Stomach (tissue), 19 donors: ENCODE measurements at places on chromosomes 4 and X.

DNA sequence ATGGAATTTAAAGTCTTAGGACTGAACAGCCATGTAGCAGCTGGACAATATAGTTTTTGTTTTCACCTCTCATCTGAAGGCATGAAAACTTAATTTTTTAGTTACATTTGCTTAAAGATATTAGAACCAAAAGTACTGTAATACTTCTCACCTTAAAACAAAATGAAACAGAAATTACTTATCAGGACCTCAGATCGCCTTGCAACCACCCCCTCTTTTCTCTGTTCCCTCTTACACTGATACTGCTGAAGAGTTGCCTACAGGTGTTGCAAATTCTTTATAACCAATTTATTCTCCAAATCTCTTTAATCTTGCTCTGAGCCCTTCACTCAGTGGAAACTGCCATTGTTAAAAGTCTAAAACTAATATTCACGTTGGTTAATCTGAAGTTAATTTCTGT, 145.0 kb downstream of the SPCS3 start:
- H3K27me3 ChIP-seq: no peaks in the 10 kb centered on the region
- H3K36me3 ChIP-seq: no peaks in the 10 kb centered on the region
- H3K4me1 ChIP-seq: no peaks in the 10 kb centered on the region
- no peak overlapping the region for H3K4me3 ChIP-seq
- no peak overlapping the region for H3K27ac ChIP-seq

DNA sequence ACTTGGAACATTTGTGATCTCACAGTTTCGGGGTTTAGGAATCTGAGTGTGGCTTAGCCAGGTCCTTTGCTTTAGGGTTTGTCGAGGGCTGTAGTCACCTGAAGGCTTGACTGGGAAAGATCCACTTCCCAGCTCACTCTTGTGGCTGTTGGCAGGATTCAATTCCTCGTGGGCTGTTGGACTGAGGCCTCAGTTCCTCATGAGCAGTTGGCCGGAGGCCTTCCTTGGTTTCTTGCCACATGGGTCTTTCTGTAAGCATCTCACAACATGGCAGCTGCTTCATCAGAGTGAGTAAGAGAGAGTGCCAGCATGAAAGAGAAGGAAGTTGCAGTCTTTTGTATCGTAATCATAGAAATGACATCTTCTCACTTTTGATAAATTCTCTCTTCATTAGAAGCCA, 11.1 kb downstream of the TXLNG start:
- H3K27me3 ChIP-seq: no peaks in the 10 kb centered on the region
- H3K36me3 ChIP-seq: peaks cover 8% of the 10 kb centered on the region
- no peak overlapping the region for H3K27ac ChIP-seq
- H3K4me3 ChIP-seq: no peak overlapping the region
- DNase-seq: no peak

DNA sequence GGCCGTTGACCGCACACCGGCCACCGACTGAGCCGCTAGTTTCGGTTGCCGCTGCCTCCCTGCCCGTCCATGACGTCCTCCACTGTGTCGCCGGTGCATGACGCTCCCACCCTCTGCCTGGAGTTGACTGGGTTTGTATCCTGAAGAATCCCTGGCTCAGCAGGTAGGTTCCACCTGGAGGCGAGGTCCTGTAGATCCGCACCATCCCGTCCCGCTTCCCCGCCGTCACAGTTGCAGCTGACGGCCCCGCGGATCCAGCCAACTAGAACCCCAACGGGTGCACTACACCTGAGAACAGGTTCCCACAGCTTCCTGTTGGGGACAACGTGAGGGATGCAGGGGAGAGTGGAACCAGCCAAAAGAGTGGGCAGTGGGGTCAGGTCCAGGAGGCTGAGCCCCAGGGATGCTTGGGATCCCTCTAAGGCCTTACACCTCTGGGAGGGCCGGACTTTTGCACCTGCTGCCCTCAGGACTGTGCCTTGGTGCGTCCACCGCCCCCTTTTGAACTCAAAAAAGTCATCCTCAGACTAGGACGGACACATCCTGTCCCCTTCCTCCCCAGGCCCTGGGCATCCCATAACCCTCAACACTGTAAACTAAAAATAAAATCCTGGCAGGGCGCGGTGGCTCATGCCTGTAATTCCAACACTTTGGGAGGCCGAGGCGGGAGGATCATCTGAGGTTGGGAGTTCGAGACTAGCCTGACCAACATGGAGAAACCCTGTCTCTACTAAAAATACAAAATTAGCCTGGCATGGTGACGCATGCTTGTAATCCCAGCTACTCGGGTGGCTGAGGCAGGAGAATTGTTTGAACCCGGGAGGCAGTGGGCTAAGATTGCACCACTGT, 1.1 kb upstream of the SLBP start:
- H3K4me1 ChIP-seq: peaks cover 85% of the 10 kb centered on the region
- DNase-seq: no peak
- H3K36me3 ChIP-seq: peaks cover 24% of the 10 kb centered on the region
- peak overlapping the region; percentile 98 for H3K27ac ChIP-seq

DNA sequence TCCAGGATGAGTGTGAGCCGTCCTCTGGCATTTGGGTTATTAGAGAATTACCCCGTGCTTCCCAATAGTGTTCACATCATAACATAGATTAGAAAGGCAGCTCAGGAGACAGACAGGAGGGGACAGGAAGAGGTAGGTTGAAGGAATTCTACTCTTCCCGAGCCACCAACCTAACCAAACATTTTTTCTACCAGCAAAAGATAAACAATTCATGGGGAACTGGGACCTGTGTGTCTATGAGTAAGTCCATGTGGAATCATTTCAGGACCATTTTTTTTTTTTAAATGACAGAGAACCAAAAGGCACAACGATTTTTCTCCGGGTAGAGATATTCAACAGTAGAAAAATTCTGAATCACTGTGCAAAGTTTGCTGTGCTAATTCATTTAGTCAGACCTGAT, 174.2 kb upstream of the ETNPPL start:
- no peaks in the 10 kb centered on the region for H3K4me1 ChIP-seq
- no peak overlapping the region for H3K4me3 ChIP-seq
- H3K36me3 ChIP-seq: no peaks in the 10 kb centered on the region
- no peaks in the 10 kb centered on the region for H3K27me3 ChIP-seq

GRCh38 chr4:14299166-14299565, 671.6 kb upstream of the BOD1L1 start:
- no peaks in the 10 kb centered on the region for H3K36me3 ChIP-seq
- no peaks in the 10 kb centered on the region for H3K27me3 ChIP-seq
- no peak overlapping the region for H3K27ac ChIP-seq
- DNase-seq: no peak
- no peak overlapping the region for H3K4me3 ChIP-seq

GRCh38 chr4:22635692-22636091, 57.0 kb upstream of the GBA3 start:
- H3K36me3 ChIP-seq: no peaks in the 10 kb centered on the region
- H3K4me1 ChIP-seq: no peaks in the 10 kb centered on the region
- H3K4me3 ChIP-seq: no peak overlapping the region
- DNase-seq: no peak
- no peak overlapping the region for H3K27ac ChIP-seq
- H3K27me3 ChIP-seq: no peaks in the 10 kb centered on the region

DNA sequence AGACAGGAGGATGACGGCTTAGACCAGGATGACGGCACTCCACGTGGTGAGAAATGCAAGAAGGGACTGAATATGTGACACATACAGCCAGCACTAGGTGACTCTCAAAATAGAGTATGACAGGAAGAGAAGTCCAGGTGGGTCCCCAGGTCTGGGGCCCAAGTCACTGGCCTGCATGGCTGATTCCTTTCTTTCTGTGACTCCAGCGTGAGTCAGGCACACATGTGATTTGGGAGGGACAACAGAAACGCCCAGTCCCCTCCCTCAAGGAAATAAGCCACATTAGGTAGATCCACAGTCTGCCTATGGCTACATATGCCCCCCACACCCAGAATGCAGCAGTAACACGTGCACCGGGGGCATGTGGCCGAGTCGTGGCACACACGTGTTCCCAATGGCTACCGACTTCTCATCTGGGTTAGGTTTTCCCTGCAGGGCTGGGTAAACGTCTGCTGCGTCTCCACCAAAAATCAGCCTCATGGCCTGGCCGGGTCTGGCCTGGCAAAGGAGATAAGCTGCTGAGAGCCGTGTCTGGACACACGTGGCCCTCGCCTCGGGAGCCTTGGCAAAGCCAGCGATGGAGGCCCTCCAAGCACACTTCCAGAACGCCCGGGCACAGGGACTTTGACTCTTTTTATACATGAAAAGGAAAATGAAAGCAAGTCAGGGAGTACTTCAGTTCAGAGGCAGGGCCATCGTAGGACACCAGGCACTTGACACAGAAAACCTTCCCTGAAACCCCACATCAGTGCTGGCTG, 19.3 kb downstream of the SEL1L3 start:
- H3K36me3 ChIP-seq: peaks cover 24% of the 10 kb centered on the region
- peak overlapping the region; percentile 22 for H3K4me3 ChIP-seq
- H3K27me3 ChIP-seq: no peaks in the 10 kb centered on the region
- H3K27ac ChIP-seq: peak overlapping the region; percentile 63
- peaks cover 16% of the 10 kb centered on the region for H3K4me1 ChIP-seq

DNA sequence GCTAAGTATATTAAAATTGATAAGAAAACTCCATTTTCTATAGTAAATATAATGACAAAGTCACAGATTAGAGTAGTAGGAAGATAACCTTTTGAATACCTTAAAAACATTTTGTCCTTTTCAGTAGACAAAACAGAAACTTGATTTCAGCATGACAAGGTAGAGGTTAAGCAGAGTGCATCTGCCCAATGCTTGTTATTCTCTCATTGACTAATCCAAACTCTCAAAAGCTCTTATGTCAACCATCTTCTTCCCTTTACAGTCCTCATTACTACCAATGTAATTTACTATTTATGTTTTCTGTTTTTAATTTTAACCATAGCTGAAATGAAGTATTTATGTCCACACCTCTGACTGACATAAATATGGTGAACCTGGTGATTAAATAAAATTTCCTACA, 11.1 kb downstream of the NIPAL1 start:
- DNase-seq: no peak
- H3K27ac ChIP-seq: no peak overlapping the region
- H3K27me3 ChIP-seq: no peaks in the 10 kb centered on the region
- no peak overlapping the region for H3K4me3 ChIP-seq
- H3K36me3 ChIP-seq: peaks cover 4% of the 10 kb centered on the region
- H3K4me1 ChIP-seq: peaks cover 4% of the 10 kb centered on the region

DNA sequence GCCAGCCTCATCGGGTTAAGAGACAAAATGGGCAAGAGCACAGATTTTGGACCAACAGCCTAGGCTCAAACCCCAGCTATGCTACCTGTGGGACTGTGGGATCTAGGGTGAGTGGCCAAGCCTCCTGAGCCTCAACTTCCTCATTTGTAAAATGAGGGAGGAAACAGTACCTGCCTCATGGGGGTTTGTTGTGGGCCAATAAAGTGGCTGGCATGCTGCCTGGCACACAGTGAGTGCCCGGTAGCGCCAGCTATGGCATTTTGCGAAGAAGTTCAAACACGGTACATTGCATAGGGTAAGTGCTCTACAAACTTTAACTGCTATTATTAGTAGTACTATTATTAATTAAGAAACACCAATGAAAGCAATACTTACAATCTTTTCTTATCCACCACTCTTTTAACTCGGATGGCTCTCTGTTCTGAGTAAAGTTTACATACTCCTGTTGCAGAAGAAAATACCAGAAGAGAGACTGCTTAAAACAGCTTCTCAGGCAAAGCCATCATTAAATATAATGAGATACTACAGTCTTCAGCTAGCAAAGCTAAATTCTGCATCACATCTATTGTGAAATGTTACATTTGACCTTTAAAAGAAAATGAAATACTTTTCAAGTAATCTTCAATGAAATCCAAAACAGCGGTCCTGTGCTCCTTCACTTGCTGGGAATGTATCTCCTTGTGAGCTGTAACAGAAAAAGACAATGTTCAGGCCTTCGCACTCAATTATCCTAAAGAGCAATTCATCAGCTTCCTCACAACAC, 70.1 kb downstream of the NSG1 start:
- no peak overlapping the region for H3K27ac ChIP-seq
- peaks cover 77% of the 10 kb centered on the region for H3K36me3 ChIP-seq
- peaks cover 6% of the 10 kb centered on the region for H3K4me1 ChIP-seq
- H3K27me3 ChIP-seq: no peaks in the 10 kb centered on the region
- no peak for DNase-seq

GRCh38 chr4:13298655-13299054, 185.5 kb downstream of the RAB28 start:
- no peaks in the 10 kb centered on the region for H3K4me1 ChIP-seq
- H3K27me3 ChIP-seq: no peaks in the 10 kb centered on the region
- no peak overlapping the region for H3K27ac ChIP-seq
- H3K36me3 ChIP-seq: no peaks in the 10 kb centered on the region

GRCh38 chr4:26369132-26369531, 48.3 kb downstream of the RBPJ start:
- peaks cover 10% of the 10 kb centered on the region for H3K36me3 ChIP-seq
- peaks cover 61% of the 10 kb centered on the region for H3K4me1 ChIP-seq
- H3K27ac ChIP-seq: no peak overlapping the region
- no peaks in the 10 kb centered on the region for H3K27me3 ChIP-seq
- H3K4me3 ChIP-seq: no peak overlapping the region

DNA sequence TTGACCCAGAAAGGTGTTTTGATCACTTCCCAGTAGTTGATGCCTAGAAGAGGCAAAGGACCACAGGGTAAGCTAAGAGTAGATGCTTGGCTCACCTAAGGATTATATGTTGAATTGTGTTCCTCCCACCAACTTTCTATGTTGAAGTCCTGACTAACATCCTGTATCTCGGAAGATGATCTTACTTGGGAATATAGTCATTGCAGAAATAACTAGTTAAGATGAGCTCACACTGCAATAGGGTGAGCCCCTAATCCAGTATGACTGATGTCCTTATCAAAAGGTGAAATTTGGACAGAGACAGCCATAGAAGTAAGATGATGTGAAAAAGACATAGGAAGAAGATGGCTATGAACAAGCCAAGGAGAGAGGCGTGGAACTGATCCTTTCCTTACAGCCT, 3.3 kb upstream of the HMGB2 start:
- H3K27ac ChIP-seq: no peak overlapping the region
- no peak overlapping the region for H3K4me3 ChIP-seq
- H3K27me3 ChIP-seq: no peaks in the 10 kb centered on the region
- H3K36me3 ChIP-seq: peaks cover 3% of the 10 kb centered on the region
- peaks cover 19% of the 10 kb centered on the region for H3K4me1 ChIP-seq

DNA sequence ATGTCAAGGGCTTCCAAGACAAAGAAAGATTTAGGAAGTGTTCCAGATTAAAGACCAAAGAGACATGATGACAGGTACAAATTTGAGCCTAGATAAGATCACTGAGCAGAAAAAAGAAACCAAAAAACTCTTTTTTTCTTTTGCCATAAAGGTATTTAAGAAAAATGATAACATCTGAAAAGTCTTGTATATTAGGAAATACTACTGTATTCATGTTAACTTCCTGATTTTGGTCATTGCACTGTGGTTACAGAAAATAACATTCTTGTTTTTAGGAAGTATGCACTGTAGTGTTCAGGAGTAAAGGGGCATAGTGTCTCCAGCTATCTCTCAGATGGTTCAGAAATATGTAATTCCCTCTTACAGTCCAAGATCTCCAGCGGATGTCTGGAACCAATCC, 37.1 kb downstream of the RWDD4 start:
- H3K27ac ChIP-seq: no peak overlapping the region
- DNase-seq: no peak
- no peaks in the 10 kb centered on the region for H3K36me3 ChIP-seq
- H3K4me3 ChIP-seq: no peak overlapping the region
